NK-92 treated with Interleukin-12 subunit alpha and Interleukin-12 subunit beta, amount 100 ng/mL, for 24 hours (cell line): ENCODE measurements at places on chromosomes 1 and 21.

DNA sequence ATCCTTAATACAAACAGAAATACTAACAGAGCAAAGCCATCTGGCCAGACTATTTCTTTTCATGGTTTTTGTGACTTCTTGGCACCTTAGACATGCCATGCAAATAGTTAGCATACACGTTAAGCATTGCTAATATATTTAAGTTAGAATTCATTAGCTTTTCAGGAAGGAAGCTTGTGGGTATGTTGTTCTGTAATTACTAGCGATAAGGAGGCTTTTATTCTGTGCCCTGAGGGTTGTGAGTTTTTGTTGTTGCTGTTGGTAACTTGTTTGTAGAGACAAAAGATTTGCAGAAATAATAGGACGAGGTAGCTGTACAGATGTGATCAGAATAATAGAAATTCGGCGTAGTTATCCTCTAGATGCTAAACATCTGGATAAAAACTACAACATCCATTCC, 305.3 kb downstream of the TM2D1 start:
- no peak for DNase-seq

- no peak for DNase-seq
These were observed 15.7 kb upstream of the WDTC1 start for GRCh38 chr1:27218736-27219135.

GRCh38 chr1:89167590-89168230, 8.1 kb downstream of the GBP7 start:
- DNase-seq: no peak

DNA sequence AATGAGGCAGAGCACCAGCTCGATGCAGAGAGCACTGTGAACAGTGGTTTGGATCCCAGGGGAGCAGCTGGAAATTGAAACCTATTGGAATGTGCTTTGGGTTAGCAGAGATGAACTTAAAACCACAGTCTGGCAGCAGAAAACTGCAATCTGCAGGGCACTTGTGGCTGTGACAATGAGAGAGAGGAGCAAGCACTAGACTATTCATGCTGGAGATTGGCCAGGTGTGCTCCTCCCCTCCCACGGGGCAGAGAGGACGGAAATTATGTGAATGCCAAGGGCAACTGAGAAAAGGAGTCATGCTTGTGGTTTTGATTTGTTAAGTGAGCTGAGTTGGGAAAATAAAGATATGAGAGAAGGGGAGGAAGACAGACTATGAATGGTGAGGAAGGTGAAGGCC, 38.1 kb downstream of the HSD3B2 start:
- DNase-seq: no peak

DNA sequence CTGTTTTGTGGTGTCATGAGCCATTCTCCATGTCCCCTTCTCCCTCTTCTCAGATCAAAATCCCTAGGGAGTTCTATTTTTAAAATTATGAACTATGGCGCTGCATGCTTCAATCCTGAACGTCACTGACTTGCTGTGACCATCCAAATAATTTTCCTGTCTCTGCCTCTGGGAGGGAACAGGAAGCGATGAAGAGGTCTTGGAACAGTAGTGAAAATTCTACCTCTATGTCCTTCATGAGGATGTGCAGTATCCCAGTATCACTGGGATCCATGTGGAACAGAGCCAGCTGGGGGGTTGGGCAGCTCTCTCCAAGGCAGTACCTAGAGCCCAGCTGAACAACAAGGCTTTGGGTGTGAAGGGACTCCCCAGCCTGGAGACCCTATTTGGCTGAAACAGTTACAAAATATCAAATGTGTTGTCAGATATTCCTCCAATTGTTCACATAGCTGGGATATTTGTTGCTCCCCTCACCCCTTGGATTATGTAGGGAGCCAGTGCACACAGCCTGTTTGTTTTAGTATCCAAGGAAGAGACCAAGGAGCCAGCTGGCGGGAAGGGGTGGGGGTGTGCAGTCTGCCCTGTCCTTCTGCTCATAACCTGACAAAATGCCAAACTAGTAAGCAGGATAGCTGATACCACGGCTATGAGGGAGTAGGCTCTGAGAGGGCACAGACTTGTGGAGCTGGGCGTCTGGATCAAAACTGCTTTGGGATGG, 7.6 kb downstream of the DCLRE1B start:
- no peak for DNase-seq

- no peak for DNase-seq
These were observed 303.1 kb upstream of the RUNX1 start for GRCh38 chr21:35352066-35352770.

DNA sequence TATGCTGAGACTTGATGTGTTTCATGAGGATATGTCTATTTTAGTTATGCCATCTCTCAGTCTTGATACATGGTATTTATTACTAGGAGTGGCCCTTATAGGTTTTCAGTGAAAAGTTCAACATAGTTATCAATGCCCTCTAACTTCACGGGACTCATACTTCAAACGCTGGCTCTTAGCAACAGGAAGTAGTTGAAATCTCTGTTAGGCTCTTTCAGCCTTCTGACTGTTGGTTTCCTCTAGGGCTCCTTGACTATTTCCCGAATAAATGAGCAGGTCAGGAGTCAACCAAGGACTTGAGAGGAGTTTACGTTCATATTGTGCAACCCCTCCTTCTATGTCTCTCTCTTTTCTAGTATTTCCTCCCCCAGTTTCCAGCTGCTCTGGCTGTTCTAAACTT, 141.8 kb downstream of the RGS7 start:
- no peak for DNase-seq

DNA sequence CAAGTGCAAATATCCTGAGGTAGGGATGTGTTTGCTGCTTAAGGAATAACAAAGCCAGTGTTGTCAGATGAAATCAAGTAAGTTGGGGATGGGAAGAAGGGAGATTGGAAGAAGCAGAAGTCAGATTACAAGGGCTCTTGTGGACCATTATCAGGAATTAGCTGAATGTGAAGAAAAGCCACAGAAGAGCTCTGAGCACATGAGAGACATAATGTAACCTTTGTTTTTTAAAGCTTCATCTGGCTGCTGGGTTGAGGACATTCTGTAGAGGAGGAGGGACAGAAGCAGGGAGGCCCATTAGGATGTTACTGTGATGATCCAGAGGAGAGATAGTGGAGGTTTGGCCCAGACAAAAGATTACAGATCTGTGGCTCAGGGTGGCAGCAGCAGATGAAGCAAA, 111.7 kb downstream of the DUSP10 start:
- DNase-seq: no peak

GRCh38 chr1:11564237-11564636, 85.3 kb downstream of the DISP3 start:
- DNase-seq: no peak

DNA sequence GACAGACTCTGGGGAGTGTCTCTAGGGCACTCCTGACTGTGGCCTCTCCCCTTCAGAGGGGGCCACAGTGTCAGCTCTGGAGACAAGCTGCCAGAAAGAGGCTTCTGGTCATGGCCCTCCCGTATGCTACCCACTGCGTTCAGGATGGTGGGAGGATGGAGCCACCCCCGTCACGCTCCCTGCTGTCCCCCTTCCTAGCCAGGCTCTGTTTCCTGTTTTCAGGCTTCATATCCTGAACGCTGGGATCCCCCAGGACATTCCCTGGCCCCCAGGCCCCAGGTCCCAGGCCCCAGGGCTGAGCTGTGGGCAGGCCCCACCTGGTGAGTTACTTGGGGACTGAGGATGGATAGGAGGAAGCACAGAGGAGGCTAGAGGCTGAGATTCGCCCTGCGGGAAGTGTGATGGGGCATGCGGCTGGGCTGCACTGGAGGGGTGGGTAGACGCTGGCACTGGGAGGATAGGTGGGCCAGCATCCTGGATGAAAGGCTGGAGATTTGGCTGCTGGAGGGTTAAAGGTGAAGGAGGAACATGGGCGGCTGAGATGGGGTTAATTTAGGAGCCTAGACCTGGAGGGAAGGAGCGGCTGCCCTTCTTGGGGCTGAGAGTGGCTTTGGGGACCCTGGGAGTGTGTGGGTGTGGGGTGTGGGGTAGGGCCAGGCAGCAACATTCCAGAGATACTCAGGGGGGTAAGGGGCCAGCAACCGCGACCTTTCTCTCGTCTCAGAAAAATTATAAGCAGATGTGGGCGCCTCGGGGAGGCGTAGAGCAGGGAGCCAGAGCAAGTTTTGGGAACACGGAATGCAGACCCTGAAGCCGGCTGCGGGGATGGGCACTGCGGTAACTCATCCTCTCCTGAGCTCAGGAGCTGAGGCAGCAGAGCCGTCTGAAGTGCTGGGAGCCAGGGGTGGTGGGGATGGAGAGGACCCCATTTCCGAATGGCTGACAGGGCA, 8.7 kb downstream of the PEAR1 start:
- DNase-seq: no peak

DNA sequence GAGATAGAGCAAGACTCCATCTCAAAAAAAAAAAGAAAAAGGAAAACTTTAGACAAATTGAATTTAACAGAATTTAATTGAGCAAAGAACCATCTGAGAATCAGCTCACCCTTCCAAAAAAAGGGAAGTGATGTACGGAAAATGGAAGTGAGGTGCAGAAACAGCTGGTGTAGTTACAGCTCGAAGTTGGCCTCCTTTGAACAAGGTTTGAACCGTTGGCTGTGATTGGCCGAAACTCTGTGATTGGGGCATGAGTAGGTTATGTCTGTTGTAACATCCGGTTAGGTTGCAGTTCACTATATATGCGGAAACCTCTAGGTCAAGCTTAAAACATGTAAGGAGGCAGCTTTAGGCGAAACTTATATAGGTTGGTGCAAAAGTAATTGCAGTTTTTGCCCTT, 97.9 kb upstream of the KIF26B start:
- no peak for DNase-seq

DNA sequence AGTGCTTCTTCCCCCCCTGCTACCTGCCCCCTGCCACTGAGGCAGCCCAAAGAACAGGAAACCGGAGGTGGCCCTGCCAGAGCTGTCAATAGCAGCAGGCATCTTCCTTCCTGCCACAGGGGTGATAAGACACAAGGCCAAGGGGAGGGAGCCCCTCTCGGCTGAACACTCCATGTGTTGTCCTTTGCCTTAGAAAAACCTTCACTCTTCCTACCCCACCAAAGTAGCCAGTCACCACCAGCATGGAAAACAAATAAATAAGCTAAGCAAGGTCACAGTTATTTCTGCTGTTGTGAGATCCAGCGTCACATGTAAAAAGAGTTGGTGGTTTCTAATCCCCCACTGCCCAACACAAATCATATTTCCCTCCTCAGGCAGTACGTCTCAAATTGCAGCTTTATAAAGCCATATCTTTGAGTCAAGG, 104.8 kb upstream of the DPT start:
- DNase-seq: no peak

GRCh38 chr1:15684468-15685291, 560 bp downstream of the PLEKHM2 start:
- peak; percentile 29 for DNase-seq

- no peak for DNase-seq
These were observed 27.1 kb upstream of the RUNX3 start for GRCh38 chr1:24957016-24957807.

GRCh38 chr1:167447521-167448136, 70.7 kb downstream of the CD247 start:
- peak; percentile 81 for DNase-seq

- no peak for DNase-seq
These were observed 28.8 kb downstream of the MT1HL1 start for GRCh38 chr1:236975461-236975860.

DNA sequence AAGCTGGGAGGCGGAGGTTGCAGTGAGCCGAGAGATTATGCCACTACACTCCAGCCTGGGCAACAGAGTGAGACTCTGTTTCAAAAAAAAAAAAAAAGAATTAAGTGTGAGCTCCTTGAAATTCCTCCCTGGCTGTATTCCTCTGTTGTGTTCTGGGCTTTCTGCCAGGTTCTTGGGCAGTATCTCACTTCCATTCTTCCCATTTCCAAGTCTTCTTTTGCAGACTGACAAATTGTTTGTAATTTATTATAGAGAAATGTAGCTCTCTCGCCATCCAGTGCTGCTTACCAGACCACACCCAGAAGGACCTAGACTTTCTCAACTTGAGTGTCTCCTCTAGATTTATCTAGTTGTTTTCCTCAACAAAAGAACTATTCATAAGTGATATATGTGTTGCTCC, 105.0 kb upstream of the ADGRL2 start:
- DNase-seq: no peak

GRCh38 chr1:171204296-171204695, 19.2 kb downstream of the FMO2 start:
- no peak for DNase-seq

DNA sequence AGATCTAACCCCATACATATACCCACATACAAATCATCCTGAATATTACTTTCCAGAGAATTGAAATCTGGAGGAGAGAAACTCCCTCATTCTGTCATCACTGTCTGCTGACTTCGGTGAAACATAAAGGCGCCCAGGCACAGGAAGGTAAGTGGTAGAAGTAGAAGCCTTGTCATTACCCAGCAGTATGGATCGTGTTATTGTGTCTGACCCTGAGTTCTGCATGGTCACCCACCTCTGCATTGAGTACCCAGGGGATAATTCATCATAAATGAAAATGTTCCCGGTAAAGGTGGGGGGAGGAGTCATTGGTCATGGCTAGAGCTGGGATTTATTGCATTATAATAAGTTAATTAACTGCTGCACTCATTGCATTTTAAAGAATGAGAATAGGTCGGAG, 342.6 kb upstream of the PKN2 start:
- DNase-seq: no peak

GRCh38 chr1:21012937-21013336, 163.8 kb downstream of the EIF4G3 start:
- no peak for DNase-seq

DNA sequence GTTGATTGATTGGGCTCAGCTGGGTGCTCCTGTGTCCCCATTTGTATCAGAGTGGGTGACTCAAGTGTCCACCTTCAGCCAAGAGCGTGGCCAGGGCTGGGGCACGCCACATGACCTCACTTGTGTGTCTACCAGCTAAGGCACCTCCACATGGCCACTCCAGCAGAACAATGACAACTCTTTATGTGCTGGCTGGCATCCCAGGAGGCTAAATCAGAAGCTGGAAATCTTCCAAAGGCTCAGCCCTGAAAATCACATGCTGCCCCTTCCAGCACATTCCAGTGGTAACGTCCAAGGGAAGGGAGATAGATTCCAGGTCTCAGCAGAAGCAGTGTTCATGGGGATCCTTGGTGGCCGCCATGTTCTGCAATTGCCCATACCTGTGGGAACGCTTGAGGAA, 585.5 kb downstream of the AJAP1 start:
- DNase-seq: no peak

GRCh38 chr1:73162564-73162963, 880.2 kb upstream of the NEGR1 start:
- DNase-seq: no peak

DNA sequence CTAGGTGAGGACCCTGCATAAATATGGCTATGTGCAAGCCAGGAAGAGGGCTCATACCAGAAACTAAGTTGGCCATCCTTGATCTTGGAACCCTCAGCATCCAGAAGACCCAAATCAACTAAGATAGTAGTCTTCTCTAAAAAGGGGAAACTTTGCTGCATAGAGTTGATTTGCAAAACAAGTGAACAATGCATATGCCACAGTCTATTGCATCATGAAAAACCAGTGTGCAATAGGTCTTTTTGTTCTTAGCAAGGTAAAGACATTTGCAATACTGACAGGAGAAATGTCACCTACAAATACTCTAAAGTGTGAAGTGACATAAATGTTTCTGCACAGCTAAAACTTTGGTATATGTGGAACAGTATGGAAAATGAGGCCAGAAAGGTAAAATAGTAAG, 2.0 kb upstream of the IFI16 start:
- DNase-seq: no peak

GRCh38 chr1:116302281-116302680, 70.8 kb upstream of the ATP1A1 start:
- no peak for DNase-seq

- DNase-seq: no peak
These were observed 10.7 kb downstream of the PCAT6 start for GRCh38 chr1:202821467-202821866.
